ENCODE measurements at places on chromosomes 3 and 15. TPM values are rescaled to one million over a fixed set of nuclear protein-coding genes. Genes with fewer than 3 reads are reported as not detected.

UROC1 gene
- total RNA-seq: not detected

CCR8 gene
- not detected for total RNA-seq

CACNA2D2 gene
- total RNA-seq: 0.48 TPM

LYZL4 gene
- total RNA-seq: not detected

NEO1 gene
- 25.7 TPM for total RNA-seq
